ENCODE measurements at places on chromosomes 4 and X.

DNA sequence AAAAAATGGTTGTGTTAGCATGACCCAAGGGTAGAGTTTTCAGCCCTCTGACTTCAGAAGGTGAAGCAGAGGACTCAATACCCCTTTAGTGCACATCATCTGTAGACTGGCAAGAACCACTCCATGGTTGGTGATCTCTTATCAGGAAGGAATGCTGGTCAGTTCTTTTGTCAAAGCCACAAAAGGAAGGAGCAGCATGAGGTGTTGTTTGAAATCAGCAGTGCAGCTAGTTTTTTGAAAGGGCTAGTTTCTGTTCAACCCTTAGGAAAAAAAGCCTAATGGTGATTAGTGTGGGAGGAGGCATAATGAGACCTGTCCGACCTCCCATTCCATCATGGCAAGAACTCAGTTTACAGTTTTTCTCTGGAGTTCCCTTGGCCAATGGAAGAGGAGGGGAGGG, 362.0 kb upstream of the CT83 start:
- no peak for DNase-seq

DNA sequence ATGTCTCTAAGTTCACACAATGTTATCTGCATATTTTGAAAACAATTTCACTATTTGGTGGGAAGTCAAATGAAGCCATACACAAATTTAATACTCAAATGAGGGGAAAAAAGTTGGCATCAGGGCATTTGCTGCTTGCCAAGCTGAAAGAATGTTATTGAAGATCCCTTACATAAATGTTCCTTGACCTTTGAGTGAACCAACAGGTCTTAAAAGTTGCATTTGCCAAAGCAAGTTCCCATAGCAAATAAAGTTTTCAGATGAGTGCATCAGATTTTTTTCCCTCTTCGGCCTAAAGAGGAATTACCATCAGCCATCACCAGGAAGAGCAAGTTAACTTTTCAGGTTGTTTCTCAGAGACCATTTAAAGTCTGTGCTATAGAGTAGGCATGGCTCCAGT, 115.9 kb downstream of the COX18 start:
- DNase-seq: no peak

GRCh38 chrX:35890699-35891098, 28.8 kb upstream of the CFAP47 start:
- no peak for DNase-seq

GRCh38 chr4:54271464-54271863, 42.4 kb downstream of the PDGFRA start:
- DNase-seq: no peak

- DNase-seq: no peak
Observed at GRCh38 chrX:110421500-110422455, 63.1 kb downstream of the RTL9 start.

- DNase-seq: no peak
Observed at GRCh38 chr4:107935246-107935645, 3.9 kb downstream of the CYP2U1 start.

GRCh38 chr4:118991686-118992085, 103.0 kb downstream of the SYNPO2 start:
- no peak for DNase-seq

- no peak for DNase-seq
Observed at GRCh38 chr4:15677507-15677988, 4.1 kb upstream of the FAM200B start.

DNA sequence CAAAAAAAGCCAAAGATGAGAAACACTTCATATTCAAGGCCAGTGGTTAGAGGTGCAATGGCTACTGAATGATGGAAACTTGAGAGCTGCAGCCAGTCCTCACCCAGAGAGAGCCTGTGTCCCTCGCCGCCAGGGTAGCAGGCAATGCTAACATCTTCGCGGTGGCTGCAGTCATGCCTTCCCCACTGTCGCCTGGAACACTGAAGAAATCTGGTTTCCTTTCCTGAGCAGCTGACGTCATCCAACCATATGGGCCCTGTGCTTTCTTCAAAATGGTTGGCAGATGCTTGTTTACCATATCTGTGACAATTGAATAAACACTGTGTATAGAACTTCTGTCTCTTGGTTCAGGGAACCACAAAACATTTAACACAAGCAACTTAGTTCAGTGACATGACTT, 39.7 kb downstream of the PRSS12 start:
- no peak for DNase-seq

- no peak for DNase-seq
Observed at GRCh38 chr4:36317721-36318120, 36.3 kb downstream of the DTHD1 start.

- DNase-seq: no peak
Observed at GRCh38 chr4:119057417-119057816, 78.2 kb upstream of the MYOZ2 start.

GRCh38 chrX:119512146-119512800, 44.0 kb downstream of the SLC25A5 start:
- no peak for DNase-seq

GRCh38 chr4:123390846-123391456, 5.6 kb upstream of the SPRY1 start:
- no peak for DNase-seq
